ENCODE measurements at places on chromosomes 4 and X. TPM values are rescaled to one million over a fixed set of nuclear protein-coding genes. Genes with fewer than 3 reads are reported as not detected.

The RS1 gene
- total RNA-seq = 0.05 TPM

The BTK gene
- total RNA-seq = not detected

The PDGFRA gene
- total RNA-seq = 18.0 TPM

GRCh38 chrX:151393514-151393913, 3.5 kb upstream of the VMA21 start:
- no peak for DNase-seq

GRCh38 chrX:9805956-9806355, 19.7 kb downstream of the SHROOM2 start:
- DNase-seq = no peak

DNA sequence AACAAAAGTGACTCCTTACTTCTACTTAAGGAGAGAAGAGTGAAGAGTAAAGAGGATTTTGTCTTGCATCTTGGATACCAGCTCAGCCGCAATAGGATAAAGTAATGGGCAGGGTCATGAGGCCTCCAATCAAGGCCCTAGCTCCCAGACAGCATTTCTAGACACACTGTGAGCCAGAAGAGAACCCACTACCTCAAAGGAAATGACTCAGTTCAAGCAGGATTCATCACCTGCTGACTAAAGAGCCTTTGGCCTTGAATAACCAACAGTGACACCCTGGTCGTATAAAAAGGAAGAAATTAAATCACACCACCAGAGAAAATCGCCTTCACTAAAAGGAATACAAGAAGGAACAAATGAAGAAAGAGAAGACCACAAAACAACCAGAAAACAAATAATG, 416.1 kb downstream of the PCDH18 start:
- no peak for DNase-seq
